ENCODE measurements at places on chromosomes 6 and 20.
A peak's percentile ranks its signal among the peaks of the same experiment; 100 is the strongest.

DNA sequence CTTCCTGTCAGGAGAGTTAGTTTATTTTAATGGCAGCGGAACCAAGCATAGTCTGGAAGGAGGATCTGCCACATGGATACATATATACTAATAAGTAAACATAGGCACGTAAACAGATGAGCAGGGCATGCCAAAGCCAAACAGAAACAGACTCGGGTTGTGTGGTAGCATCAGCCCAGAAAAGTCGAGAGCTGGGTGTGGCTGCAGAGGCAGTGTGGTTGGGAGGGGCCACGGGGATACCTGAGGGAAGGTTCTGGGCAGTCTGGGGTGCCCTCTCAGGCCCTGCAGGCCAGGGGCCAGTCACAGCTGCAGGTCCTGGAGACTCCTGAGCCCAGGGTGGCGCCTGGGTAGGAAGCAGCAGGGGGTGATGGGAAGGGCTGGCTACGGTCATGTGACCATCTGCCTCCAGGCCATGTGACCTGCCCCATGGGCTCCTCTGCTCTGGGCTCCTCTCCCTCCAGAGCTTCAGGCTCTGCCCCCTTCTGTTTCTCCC lies 42.8 kb upstream of the MRPS10 start:
- DNase-seq, result no peak

DNA sequence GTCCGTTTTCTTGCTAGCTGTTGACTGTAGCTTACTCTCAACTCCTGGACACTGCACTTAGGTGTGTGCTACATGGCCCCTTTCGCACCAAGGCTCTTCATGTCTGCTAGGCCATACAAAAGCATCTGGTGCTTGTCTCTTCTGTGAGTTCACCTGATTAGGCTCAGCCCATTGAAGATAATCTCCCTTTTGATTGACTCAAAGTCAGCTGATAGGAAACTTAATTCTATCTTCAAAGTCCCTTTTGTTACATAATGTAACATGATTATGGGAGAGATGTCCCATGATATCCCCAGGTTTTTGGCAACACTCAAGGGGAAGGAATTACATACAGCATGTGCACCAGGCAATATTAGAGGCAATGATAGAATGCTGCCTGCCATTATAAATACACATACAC lies 263.0 kb upstream of the JAG1 start:
- DNase-seq, result no peak

DNA sequence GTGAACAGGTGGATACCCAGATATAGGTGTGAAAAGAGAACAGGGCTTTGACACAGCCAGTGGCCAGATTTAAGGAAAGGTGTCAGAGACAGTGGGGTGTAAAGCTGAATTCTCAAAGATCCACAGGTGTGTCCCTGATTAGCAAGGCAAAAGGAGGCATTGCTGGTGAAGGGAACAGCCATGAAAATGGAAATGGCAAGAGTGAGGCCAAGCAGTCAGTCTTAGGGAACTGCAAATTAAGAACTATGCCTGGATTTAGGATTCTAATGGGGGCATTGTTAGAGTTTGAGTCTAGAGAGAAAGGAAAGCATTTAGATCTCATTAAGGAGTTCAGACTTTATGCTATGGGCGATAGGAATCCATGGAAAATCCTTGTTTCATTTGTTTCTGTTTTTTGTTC lies 789.2 kb downstream of the MAFB start:
- DNase-seq, result no peak

DNA sequence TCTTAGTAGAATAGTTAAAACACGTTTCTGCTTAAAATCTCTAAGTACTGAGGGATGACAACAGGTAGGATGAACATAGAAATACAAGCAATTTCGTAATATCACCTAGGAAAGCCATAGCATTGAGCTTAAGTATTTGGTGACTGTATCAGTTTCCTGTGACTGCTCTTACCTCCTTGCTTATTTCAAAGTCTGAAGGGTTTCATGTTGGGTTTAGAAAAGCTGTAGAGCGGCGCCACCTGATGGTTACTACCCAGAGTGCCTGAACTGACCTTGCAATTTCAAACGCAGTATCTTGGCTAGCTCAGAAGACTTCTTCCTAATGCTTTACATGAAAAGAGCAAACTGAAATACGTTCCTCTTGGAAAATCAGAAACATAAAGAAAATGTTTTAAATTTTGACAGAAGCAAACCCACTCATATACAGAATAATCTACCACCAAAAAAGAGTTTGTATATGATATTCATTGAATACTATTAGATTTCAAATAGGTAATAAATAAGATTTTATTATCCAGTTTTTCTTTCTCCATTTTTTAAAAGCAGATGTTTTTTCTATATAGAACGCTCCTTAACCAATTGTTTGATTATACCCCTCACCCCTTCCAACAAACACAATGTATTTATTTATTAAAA lies 82.3 kb upstream of the RIPOR2 start:
- peak; percentile 11 for DNase-seq

DNA sequence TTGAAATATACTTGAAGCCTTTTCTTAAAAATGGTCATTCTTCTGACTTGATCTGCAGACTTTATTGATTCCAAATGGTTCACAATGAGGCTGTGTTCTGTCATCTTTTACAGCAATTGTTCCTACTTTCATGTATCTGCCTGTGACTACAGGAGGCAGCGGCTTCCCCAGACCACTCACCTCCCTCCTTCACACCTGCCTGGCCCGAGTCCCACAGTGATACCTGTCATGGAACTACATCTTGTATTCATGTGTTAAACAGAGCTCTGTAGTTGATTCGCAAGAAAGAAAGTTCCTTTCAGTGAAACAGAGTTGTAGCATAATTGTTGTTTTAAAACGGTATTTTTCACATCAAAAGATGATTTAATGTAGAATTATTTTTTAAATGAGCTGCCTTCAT lies 673.5 kb upstream of the AGPAT4 start:
- no peak for DNase-seq

DNA sequence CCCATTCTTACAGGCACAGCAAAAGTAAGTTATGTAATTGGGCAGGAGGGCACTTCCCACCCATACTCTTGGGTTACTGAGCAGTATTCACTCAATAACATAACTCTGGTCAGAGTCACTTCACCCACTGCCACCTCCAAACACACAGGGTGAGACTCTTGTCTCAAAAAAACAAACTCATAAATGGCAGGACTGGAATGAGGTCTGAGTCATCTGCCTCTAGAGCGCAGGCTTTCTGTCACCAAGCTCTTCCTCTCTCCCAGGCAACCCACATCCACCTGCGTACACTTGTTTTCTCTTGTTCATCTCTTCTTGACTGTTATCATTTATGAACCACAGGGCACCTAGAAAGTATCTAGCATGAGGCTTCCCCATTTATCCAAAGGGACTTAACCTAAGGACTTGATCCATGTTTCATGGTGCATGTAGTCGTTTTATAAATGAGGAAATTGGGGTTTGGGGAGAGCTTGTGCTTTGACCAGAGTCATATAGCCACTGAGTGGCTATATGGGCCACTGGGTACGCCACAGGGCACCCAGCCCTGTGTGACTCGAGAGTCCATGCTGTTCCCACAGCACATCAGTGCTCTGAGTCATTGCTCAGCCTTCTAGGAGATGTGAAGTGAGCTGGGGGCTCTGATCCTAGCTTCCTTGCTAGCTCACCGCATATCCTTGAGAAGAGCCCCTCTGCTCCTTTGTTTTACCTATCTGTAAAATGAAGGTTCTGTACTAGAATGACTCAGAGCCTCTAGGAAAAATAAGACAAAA lies 22.4 kb downstream of the C20orf173 start:
- no peak for DNase-seq

GRCh38 chr6:156600678-156601077 lies 176.5 kb upstream of the ARID1B start:
- no peak for DNase-seq

DNA sequence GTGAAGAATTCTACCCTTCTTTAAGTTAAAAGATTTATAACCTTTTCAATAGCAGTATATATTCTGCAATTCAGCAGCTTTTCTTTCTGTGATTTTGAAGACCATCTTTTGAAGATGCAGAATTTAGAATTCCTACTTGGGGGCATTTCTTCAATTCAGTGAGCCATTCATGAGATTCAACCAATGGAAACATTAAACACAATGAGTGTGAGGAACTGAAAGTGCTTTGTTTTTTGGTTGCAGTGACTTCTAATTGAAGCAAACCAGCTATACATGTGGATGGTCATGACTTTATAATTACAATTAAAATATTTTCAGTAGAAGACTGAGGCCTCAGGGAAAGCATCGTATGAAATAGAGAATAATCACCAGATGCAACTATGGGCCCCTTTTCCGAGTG lies 108.3 kb downstream of the CARMIL1 start:
- DNase-seq, result no peak

GRCh38 chr6:148947621-148948444 lies 201.0 kb downstream of the UST start:
- peak; percentile 87 for DNase-seq

DNA sequence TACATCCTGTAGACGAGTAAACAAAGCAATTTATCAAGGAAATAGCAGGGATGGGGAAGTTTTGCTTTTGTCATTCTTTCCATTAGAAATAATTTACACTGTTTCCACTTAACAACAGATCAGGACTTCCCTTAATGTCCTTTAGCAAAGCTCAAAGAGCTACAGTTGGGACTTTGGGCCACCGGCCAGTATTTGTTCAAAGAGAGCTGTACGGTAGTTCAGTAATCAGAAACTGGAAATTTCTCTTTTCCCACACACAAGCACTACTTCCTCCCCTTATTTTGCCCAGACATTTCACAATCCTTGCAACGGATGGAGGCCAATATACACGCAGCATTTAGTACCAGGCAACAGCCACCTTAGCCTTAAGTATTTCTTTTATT lies 12.1 kb upstream of the HINT3 start:
- no peak for DNase-seq

DNA sequence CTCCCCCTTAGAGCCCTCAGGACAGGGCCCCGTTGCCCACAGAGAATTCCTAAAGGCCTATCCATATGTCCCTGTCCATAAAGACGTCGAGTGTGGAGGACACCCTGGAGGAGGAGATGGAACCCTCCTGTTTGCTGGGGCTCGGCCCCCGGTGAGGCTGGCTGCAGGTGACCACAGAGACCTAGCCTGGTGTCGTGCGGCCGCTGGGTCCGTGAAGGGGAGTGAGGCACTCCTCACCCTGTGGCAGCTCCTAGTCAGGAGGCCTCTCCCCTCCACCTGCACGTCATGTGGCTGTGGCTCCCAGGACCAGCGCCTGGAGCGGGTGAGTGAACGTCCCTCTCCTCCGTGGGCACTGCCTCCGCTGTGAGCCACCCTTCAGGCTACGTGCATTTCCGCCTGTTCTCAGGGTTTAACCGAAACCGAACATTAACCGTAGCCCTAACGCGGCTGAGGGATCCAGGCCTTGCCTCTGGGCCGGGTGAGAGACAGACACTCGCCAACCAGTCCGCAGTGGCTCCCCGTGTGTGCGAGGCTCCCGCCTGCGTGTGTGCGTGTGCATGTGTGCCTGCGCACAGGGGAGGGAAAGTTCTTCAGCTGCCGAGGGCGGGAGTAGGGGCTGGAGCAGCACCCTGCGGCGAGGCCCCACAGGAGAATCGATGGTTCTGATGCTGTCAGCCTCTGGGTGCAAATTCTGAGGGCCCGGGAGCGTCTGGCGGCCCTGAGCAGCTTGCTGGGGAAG lies 5.9 kb upstream of the TCEA2 start:
- DNase-seq, result no peak

- DNase-seq, result peak; percentile 91
These were observed 163.2 kb upstream of the ZNF337 start for GRCh38 chr20:25859649-25860530.

DNA sequence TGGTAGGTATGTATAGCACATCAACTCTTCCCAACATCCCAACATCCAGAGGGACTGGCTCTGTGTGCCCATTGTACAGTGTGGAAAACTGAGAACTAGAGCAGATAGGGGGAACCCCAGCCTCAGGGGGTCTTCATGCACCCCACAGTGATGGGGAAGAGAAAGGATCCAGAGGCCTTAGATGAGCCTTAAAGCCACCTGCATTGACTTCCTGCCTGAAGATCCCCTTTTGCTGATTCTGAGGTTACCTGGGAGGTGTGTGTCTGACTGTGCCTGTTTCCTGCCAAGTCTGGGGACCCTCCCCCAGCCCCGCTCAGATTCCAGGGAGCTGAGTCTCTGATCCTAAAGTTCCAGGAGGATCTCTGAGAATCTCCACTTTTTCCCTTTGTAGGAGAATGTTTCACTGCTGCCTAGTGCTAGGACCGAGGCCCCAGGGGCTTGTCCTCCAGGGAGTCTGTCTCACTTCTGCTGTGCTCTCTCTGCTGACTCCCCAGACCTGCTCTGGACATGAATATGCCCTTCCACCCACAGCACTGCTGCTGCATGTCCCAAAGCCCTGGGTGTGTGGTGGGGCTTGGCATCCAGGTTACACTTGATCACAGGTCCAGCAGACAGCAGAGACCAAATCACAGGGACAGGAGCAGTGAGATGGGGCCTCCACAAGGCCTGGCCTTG lies 12.8 kb upstream of the PGC start:
- no peak for DNase-seq

- DNase-seq, result peak; percentile 92
These were observed 11.9 kb upstream of the CPNE5 start for GRCh38 chr6:36851149-36851614.

DNA sequence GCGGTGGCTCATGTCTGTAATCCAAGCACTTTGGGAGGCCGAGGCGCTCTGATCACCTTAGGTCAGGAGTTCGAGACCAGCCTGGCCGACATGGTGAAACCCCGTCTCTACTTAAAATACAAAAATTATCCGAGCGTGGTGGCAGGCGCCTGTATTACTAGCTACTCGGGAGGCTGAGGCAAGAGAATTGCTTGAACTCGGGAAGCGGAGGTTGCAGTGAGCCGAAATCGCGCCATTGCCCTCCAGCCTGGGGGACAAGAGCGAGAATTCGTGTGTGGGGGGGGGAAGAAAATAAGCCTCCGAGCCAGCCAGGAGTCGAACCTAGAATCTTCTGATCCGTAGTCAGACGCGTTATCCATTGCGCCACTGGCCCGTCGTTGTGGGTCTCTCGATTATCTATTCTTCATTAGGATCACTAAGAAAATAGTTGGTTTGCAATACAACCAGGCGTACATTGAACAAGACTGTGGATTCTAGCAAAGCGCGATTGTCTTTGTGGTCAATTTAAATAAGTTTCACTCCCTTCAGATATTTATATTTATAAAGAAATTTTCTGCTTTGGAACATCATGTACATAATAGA lies 33.9 kb upstream of the PRSS16 start:
- no peak for DNase-seq

DNA sequence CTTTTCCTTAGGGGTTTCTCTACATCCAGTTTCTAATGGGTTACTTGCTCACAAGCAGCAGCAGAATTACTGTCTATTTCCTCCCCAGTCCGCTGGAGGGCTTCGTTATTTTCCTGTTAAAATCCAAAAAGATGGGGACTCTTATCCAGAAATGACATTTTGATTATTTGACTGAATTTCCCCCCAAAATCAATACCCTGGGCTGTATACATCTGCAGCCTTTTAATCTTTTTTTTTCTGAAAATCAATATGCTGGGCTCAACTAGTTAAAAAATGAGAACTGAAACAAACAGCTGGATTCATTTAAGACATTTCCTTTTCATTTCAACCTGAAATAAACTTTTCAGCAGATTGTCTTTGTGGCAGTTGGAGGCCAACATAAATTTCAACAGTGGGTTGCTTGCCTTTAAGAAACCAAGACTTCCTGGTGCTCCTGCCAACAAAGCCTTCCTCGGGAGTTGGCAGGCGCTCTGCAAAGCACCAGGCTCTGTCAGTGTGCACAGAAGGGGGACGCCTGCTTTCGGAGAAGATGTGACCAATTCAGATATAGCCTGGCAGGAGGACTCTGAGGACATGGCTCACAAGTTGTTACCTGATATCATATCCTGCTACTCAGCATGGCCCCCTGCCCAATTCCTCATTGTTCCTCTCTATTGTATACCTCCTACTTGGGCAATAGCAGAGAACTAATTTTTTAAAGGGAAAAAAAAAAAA lies 204.7 kb upstream of the ARG1 start:
- peak; percentile 31 for DNase-seq

GRCh38 chr6:37285861-37286311 lies 27.9 kb upstream of the TMEM217 start:
- no peak for DNase-seq

Data from G401 (cell line).